ENCODE measurements at places on chromosomes 11 and 22.
A peak's percentile ranks its signal among the peaks of the same experiment; 100 is the strongest.

- no peak for DNase-seq
Observed at GRCh38 chr22:31302006-31302405, 9.7 kb upstream of the PIK3IP1 start.

DNA sequence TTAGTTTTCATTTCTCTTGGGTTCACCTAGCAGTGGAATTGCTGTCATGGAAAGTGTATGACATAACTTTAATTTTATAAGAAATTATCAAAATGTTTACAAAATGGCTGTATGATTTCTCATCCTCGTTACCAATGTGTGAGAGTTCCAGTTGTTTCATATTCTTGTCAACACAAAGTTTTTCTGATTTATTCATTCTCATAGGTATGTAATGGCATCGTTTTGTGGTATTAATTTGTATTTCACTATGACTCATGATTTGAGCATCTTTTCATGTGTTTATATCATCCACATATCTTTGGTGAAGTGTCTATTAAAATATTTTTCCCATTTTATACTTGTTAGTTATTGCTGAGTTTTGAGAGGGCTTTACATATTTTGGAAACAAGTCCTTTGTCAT lies 5.5 kb downstream of the FAM111B start:
- no peak for DNase-seq

- DNase-seq: no peak
Observed at GRCh38 chr11:67372993-67373647, at the start of gene CLCF1. CLCF1 (minus strand) TSS chr11:67373598; CDS start chr11:67373539, 59 bp downstream.

- no peak for DNase-seq
Observed at GRCh38 chr11:117834838-117835443, 10.4 kb upstream of the FXYD2 start.

DNA sequence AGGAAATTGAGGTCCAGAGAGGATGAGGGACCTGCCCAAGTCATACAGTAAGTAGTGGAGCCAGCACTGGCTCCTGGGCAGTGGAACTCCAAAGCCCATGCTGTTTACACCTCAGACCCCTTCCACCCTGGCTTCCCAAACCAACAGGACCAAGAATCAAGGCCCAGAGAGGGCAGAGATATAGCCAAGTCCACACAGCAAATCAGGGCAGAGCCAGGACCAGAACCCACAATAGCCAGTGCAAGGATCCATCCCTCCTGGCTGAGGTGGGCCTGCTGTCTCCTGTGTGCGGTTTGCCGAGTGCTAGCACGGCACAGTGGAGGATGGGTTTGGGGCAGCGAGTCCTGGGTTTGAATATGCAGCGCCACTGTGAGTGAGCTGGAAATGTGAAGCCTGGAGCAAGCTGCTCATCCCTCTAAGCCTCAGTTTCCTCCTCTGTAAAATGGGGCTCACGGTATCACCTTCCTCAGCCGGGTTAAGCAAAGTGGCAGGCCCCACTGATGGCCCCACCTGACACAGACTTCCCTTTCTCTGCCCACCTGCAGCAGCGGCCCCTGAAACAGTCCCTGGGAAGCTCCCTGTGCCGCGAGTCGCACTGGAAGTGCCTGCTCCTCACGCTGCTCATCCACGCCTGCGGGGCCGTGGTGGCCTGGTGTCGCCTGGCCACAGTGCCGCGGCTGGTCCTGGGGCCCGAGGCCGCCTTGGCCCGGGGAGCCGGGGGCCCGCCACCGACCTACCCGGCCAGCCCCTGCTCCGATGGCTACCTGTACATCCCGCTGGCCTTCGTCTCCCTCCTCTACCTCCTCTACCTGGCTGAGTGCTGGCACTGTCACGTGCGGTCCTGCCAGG lies 2.3 kb downstream of the TMEM151A start:
- no peak for DNase-seq

- DNase-seq: no peak
Observed at GRCh38 chr22:21025266-21025665, 7.1 kb downstream of the SLC7A4 start.

- no peak for DNase-seq
Observed at GRCh38 chr22:36773935-36774334, 2.0 kb downstream of the IFT27 start.

- no peak for DNase-seq
Observed at GRCh38 chr11:32847511-32847910, 17.8 kb downstream of the PRRG4 start.

- DNase-seq: no peak
Observed at GRCh38 chr22:35629406-35630216, 12.5 kb upstream of the MB start.

DNA sequence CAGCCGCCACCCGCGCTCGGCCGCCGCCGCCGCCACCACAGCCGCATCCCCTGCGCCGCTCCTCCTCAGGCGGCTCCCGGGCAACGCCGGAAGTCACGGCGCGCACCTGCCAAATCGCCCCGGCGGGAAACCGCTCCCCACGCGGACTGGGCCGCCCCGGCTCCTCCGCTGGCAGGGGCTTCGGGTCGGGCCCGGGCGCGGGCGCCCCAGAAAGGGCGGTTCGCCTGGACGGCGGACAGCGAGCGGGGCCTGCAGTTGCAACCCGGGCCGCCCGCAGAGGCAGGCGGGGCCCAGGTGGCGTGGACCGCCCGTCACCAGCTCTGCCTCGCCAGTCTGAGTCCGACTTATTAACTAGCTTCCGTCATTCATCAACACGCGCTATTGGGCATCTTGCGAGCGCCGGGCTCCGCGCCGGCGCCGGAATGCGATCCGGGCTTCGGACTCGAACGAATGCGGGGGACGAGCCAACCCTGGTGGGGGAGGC lies at the start of gene HIRA:
Gene HIRA, minus strand, starts transcription at position 85 of the 484 bp plus-strand sequence. CDS start 257 bp downstream, outside the sequence.
- DNase-seq: peak; percentile 81

GRCh38 chr11:64109332-64109731 lies 56.6 kb downstream of the MACROD1 start:
- no peak for DNase-seq

GRCh38 chr11:2122907-2123627 lies 16.1 kb downstream of the IGF2 start:
- no peak for DNase-seq

GRCh38 chr22:20058989-20059770 lies 20.9 kb upstream of the DGCR8 start:
- DNase-seq: no peak

GRCh38 chr11:86931548-86932258 lies 23.5 kb downstream of the FZD4 start:
- DNase-seq: no peak

DNA sequence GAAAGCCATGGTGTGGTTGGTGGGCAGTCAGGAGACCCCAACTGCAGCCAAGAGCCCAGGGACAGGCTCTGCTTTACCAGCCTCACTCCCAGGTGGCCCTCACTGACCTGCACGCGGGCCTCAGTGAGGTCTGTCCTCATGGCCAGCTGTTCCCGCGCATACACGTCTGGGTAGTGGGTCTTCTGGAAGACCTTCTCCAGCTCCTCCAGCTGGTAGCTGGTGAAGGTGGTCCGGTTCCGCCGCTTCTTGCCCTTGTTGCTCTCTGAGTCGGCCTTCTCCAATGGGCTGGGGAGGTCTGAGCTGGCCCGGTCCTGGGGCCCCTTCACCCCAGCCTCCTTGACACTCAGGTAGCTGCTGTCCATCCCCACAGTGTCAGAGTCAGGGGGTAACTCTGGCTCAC lies 34.7 kb downstream of the ALX4 start:
- no peak for DNase-seq

DNA sequence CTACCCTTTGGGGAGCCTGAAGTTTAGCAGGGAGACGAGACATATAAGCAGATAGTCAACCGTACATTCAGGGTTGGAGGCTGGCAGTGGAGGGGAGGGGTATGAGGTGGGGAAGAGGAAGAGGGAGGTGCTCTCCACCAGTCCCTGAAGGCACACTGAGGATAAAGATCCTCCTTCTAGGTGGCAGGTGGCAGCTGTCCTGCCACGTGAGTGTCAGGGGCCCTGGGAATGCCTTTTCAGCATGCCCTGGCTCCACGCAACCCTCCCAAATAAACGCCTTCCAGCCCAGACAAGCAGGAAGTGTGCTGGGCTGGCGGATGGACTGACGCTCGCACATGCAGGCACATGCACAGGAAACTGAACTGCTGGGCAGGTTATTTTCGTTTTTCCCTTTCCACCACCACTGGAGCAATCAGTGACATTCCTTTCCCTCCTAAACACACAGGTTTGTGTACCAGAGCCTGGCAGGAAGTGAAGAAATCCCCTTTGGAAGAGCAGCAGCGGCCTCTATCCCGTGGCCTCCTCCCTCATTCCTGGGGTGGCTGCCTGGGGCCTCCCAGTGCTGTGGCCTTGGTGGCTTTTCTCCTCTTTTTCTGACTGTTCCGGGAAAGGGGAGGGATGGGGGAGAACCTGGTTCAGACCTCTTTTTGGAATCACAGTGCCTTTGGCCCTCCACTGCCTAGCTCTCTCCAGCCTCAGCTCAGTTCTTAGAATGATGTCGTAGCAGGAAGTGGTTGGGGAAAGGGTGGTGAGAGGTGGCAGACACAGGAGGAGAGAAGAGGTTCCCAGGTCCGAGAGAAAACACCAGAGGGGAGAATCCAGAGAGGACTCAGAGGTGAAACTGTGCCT lies 157.0 kb upstream of the TIMP3 start:
- DNase-seq: peak; percentile 54

DNA sequence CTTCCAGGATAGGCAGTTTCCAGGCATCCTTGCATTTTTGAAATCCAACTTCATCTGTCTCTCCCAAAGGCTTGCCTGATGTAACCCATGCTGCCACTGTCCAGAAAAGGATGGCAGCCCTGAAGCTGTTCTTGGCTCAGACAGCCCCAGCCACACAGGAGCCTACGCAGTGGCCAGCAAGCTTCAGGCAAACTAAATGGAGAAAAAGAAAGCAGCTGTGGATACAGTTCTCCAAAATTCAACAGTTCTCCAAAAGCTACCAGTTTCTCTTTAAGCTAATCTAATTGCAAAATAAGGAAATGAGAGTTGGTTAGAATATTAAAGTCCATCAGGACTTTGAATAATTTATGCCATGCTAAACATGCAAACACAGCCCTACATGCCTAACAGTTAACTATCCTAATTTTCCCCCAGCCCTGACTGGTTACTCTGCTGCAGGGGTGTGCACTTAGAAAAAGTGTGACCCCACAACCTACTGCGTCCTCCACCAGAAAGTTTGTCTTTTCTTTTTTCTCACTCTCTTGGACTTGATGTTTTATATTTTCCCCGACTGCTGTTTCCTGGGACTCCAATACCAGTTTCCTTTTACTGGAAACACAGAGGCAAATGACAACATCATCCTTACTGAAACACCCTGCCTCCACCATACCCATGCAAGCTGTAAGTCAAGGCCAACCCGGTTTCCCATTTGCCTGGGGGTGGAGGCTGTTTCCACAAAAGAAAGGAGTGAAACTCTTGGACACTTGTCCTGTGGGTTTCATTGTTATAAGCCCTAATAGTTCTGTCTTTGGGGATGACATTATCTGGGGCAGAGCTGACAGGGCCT lies 69.1 kb upstream of the OR5AN1 start:
- DNase-seq: no peak

DNA sequence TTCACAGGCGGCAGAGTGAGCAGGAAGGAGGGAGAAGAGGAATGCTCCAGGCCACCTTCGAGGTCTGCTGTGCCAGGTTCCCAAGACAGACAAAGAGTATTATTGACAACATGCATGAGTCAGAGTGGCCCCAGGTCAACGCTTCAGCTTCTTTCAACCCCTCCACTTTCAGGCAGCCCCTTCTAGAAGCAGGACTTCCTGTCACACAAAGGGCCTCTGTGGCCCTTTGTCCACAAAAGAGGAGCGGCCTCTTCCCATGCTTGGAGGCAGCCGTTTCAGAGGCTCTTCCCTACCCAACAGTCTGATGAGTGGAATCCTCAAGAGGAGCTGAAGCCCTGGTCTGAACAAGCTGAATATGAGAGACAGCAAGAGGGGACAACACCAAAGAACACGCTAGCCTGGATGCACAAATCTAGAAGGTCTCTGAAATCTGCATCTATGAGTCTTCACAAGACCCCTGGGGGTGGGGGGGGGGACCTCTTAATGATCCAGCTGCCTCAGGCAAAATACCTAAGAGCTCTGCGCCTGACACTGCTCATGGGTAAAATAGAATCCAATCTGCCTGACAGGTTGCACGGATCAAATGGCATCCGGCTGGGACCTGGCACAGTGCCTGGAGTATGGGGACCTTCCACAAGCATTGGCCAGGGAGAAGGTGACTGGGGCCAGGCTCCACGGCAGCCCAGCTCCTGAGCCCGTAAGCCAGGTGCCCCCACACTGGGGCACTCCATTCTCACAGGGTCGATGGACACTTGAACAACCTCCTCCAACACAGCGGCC lies 67.5 kb downstream of the PACSIN2 start:
- DNase-seq: no peak

DNA sequence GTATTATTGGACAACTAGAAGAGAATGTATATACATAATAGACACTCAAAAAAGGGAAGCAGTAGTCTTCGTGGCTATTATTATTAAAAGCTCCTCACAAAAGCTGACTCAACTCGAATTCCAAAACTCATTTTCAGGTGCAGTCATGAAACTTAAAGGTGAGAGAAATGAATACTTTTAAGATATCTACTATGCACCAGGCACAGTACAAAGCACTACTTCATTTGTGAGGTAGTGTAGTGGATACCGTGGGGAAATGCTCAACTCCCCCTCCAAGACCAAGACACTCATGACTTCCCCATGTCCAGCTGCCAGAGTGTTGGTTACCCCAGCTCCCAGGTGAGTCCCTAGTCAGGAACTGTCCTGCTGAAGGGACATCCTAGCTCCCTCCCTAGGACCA lies 2.1 kb downstream of the SYN3 start:
- DNase-seq: no peak

DNA sequence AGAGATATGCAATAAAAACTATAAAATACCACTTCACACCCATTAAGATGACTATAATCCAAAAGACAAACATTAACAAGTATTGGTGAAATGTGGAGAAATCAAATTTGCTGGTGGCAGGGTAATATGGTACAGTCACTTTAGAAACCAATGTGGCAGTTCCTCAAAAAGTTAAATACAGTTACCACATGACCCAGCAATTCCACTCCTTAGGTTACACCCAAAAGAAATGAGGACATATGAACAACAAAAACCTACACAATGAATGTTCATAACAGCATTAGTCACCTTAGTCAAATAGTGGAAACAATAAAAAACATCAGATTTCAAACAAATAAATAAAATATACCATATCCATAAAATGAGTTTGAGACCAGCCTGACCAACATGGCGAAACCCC lies 52.6 kb downstream of the RDX start:
- DNase-seq: no peak

DNA sequence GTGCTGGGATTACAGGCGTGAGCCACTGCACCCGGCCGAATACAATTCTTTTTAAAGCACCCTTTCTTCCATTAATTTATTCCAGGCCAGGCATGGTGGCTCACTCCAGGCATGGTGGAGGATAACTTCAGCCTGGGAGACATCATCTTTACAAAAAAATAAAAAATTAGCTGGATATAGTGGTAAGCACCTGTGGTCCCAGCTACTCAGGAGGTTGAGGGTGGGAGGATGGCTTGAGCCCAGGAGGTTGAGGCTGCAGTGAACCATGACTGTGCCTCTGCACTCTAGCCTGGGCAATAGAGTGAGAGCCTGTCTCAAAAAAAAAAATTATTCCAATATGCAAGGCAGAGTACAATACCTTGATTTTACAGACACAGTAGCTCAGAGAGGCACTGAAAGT lies 11.4 kb downstream of the TAGLN start:
- DNase-seq: no peak

- peak; percentile 4 for DNase-seq
Observed at GRCh38 chr11:2207212-2207611, 35.6 kb upstream of the TH start.

Measured in CD4-positive, alpha-beta T cell (primary cell).